ENCODE measurements at places on chromosomes 11 and 22.

- DNase-seq, result no peak
These were observed 97.8 kb upstream of the CSNK2A3 start for GRCh38 chr11:11450744-11451362.

- peak; percentile 84 for DNase-seq
These were observed 5.7 kb upstream of the SULT4A1 start for GRCh38 chr22:43867839-43868635.

- no peak for DNase-seq
These were observed 21.1 kb downstream of the MS4A6E start for GRCh38 chr11:60348116-60348515.

- no peak for DNase-seq
These were observed 9.2 kb downstream of the ADORA2A start for GRCh38 chr22:24436553-24436952.

- DNase-seq, result no peak
These were observed 31.9 kb downstream of the RRAS2 start for GRCh38 chr11:14327116-14327515.

GRCh38 chr22:42716649-42717127 lies 4.0 kb downstream of the A4GALT start:
- no peak for DNase-seq

- DNase-seq, result no peak
These were observed 37.0 kb upstream of the TIMP3 start for GRCh38 chr22:32764330-32765131.

DNA sequence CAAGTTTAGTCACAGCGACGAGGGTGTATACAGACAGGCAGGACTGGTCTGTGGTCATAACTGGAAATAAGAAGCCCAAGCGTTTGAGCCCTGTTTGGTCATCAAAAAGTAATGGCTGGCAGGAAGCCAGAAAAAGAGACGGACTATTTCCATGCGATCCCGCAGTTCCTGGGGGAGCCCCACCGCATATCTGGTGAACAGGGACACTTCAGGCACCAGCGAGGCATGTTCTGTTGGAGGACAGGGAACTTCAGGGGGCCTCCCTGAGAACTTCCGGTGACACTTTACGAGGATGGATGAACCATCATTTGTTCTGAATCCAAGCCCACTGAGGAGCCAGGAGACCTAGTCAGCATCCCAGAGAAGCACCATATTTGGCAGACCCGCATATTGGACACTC lies 29.7 kb upstream of the TRIM29 start:
- no peak for DNase-seq

DNA sequence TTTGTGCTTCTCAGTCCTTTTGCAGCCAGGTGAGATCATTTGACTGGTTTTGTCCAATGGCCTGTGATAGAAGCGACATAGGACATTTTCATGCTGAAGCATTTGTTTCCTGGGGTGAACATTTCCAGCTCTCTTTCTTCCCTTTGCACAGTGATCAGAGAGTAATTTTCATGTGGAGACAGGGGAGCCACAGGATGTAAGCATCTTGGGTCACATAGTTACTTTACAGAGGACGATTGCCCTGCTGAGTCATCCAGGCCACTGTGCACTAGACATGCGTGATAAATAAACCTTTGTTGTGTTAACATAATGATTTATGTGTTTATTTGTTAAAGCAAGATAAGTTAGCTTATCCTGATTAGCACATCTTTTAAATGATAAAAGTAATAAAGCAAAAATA lies 263.5 kb upstream of the CCDC179 start:
- no peak for DNase-seq

DNA sequence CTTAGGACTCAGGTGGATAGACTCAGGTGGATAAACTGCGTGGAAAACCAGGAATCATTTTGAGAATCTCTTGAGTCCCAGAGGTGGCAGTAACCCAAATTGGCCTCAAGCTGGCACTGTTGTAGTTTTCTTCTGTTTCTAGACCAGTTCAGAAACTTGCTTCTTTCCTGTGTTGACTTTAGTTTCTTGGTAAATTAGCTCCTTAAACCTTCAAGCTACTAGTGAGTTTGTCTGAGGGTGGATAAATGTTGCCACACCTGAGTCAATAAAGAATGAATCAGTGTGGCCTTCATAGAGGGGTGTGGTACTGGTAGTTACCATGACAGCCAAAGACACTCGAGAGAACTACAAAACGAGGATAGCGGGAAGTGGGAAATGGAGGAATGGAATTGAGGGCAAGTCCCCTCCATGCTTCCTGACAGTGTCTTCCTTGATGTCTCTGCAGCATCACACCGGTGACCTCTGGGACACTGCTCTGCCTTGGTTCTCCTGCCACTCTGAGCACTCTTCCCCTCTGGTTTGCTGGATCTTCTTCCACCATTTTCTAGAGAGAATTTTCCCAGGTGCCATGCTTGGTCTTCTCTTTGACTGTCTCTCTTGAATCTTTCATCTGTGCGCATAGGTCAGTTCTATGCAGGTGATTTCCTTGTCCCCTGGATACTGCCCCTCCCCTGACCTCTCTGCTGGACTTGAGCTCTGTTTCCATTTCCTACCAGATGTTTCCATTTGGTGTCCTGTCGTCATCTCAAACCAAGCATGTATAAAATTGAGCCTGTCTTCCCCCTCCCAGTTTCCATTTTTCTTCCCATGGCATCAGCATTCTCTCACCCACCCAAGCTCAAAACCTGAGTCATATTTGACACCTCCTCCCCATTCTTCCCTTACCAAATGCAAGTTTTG lies 7.2 kb downstream of the POLD4 start:
- DNase-seq, result no peak

DNA sequence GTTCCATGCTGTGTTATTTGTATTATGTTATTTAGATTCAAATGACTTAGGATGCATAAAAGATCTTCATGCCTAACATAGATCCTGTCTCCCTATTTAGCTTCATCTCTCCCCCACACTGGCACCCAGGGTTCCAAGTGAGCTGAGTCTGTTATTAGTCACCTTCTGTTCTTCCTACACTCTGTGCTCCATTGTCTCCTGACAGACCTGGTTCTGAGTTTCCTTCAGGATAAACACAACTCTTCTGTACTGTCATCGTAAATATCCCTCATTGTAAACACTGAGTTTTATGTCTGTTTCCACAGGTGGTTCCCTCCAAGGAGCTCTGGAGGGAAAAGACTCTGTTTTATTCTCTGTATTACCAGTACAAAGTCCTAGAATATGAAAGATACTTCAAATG lies 8.7 kb downstream of the MMP26 start:
- no peak for DNase-seq

DNA sequence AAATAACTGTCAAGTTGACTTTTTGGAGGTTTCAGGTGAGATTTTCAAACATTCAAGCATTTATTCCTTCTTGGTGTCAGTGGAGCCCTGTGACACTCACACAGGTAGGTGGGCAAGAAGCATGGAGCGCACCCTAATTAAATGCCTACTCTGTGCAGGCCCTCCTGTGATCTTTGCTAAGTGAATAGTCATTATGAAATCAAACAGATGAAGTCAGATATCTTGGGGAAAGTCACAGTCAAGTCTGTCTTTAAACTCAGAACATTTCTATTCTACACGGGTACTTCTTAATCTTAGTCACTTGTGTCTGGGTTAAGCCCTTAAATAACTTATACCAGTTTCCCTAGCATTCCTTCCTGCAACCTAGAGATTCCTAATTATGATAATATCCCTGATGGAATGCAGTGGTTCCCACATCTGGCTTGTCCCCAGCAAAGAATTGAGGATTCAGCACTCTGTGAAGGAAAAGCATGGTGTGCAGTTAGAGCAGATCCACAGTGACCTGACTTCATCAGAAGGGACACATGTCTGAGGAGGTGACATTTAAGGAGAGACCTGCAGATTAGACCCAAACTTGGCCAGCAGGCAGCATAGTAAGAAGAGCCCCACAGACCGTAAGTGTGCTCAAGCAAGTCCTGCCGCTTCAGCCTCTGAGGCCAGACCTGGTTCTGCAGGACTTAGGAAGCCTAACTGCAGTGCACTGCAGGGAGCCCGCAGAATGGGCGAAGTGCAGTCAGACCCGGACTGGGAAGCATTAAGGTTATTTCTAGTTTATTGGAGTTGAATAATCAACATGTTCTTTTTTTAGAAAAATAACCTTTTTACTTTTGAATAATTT lies 85.3 kb upstream of the GAL start:
- no peak for DNase-seq

DNA sequence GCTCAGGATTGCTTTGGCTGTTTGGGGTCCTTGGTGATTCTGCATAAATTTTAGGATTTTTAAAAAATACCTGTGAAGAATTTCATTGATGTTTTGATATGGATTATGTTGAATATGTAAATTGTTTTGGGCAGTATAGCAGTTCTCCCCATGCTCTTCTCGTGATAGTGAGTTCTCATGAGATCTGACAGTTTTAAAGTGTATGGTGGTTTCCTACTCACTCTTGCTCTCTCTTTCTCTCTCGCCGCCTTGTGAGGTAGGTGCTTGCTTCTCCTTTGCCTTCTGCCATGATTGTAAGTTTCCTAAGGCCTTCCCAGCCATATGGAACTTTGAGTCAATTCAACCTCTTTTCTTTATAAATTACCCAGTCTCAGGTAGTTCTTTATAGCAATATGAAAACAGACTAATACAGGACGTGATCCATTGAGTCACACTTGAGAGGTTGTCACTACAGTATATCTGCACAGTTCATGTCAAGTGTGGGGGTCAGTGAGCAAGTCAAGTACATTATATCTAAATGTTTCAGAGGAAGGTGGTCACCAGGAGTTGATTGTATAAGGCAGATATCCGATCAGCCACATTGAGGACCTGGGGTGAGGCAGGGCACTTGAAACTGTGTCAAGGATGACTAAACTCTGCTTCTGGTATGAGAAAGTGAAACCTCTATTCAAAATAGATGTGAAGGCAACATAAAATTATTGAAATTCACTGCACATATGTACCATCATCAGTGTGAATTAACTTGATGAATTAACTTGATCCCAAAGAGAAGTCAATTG lies 70.7 kb upstream of the CCDC179 start:
- DNase-seq, result no peak

DNA sequence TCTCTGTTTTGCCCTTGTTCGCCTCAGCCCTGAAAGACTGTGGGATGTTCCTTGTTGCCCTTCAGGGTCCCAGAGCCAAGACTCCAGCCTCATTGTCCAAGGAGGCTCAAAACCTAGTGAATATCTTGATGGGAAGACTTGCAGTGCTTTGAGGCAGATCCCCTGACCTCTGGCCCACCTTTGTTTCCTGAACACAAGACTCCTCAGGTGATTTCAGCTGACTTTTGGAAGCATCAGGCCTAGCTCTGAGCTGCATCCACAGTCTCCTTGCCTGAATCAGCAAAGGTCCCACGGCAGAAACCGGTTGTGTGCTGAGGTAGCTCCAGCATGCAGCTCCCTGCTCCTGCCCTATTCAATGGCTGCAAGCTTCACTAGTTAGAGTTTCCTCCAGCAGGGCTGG lies 159.3 kb upstream of the B3GAT1 start:
- no peak for DNase-seq

DNA sequence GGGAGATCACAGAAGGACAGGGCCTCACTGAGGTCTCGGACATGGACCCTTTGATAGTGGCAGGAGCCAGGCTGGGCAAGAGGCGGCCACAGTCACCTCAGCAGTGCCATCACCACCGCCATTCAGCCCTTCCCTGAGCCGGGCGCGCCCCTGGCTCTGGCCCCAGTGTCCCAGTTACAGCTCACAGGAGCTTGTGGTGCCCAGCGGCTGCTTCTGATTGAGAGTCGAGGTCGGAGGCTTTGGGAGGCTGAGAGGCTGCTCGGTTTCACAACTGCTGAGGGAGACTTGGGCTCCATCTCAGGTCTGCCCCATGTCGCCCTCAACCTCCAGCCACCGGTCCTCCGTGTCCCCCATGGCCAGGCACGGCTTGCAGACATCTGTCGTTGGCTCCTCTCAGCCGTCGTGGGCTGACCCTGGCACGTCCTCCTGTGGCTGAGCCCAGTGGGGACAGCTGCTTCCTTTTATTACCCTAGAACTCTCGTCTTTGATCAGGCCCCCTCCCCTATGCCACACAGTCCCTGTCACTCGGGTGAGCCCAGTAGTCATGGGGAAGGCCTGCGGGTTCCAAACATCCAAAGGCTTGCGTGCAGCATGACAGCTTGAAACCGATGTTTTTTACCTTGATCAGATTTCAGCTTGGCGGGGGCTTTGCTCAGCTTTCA lies 28.4 kb upstream of the PPP6R3 start:
- no peak for DNase-seq

GRCh38 chr11:43576320-43576802 lies 104.2 kb upstream of the HSD17B12 start:
- DNase-seq, result no peak

DNA sequence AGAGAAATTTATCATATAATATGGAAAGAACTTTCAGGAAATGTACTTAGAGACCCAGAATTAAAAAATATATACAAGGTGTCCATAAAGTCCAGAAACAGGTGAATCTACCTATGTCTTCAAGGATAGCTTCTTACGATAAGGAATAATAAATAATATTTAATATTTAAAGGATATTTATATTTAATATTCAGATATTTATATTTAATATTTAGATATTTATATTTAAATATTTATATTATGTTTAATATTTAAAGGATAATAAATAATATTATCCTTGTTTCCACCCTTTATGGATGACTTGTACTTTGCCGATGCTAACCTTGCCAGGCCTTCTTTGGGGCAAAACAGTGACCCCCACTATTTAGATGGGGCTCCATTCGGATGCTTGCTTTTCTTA lies 169.5 kb upstream of the CADM1 start:
- no peak for DNase-seq

- DNase-seq, result no peak
These were observed 108.2 kb downstream of the RRM1 start for GRCh38 chr11:4202749-4203148.

GRCh38 chr11:65915821-65916251 lies 3.0 kb downstream of the C11orf68 start:
- DNase-seq, result no peak

- no peak for DNase-seq
These were observed 196.2 kb upstream of the E2F8 start for GRCh38 chr11:19436932-19437331.
